Fibroblast of lung (primary cell): ENCODE measurements at places on chromosomes 6 and 20.

GRCh38 chr6:109050012-109050411 is 44.6 kb downstream of the SESN1 start:
- DNase-seq = no peak

- DNase-seq = peak; percentile 96
These were observed 124.2 kb downstream of the LY86 start for GRCh38 chr6:6712449-6713403.

DNA sequence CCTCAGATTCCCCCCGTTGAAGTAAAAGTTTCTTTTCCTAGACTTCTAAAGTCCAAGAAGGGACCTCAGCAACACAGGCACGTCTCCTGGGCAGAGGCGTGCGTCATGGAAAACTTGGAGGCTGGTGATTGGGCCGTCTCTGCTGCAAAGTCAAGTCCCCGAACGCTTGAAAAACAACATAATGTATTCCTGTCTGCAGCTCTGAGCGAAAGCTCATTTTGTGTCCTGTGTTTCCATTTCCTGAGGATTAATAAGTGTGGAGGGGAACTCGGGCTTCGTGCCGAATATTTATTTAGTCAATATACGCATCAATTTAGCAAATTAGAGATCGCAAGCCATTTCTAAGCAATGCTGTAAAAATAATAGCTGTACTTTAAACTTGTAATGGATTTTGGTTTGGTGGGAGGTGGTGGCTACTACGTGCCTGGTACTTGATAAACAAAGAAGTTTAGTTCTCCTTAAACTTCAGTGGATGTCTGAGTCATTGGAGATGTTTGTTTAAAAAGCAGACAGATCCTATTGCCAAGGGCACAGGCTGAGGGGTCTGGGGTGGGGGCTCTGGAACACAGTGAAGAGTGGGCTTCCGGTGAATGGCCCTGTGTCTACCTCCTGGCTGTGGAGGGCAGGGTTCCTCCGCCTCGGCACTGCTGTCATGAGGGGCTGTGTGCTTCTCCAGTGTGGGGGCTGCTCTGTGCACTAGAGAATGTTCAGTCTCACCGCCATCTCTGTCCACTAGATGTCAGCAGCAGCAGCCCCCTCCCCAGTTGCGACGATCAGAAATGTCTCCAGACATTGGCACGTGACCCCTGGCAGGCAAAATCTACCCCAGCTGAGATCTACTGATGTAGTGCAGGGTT is 21.8 kb downstream of the PCK1 start:
- peak; percentile 46 for DNase-seq

- no peak for DNase-seq
These were observed 13.4 kb downstream of the PRKN start for GRCh38 chr6:162713974-162714780.

GRCh38 chr6:55276745-55277530 is 50.3 kb upstream of the GFRAL start:
- peak; percentile 63 for DNase-seq

DNA sequence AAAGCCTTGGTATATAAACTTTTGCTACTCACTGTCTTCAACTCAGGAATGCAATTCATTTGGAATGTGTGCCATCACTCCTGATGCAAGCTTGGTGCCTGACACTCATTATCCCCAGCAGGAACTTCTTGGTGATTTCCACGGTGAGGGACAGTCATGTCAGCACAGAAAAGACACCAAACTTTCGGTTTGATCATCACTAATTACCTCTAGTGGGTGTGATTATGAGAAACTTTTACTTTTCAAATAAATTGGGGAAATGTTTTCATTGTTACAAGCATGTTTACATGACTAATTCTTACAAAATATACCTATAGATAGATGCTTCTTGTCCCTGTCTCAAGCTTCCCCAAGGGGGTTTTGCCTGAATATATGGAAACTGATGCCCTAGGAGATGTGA is 40.9 kb downstream of the RPP40 start:
- no peak for DNase-seq

DNA sequence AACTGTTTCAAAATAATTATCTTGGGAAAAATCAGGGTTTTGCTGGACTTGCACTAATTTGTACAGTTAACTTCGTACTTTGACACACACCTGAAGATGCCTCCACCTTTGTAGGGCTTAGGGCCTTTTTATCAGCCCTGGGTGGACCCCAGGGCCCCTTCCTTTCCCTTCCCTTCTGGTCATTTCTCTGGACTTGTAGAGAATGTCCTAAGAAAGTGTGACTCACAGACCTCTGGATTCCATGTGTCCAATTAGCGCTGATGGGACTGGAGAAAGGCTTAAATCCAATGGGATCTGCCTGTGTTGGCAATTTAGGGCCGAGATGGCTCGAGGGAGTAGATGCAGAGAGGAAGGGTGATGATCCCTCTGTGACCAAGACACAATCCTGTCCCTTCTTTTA is 9.3 kb downstream of the TRIM15 start:
- DNase-seq = no peak

DNA sequence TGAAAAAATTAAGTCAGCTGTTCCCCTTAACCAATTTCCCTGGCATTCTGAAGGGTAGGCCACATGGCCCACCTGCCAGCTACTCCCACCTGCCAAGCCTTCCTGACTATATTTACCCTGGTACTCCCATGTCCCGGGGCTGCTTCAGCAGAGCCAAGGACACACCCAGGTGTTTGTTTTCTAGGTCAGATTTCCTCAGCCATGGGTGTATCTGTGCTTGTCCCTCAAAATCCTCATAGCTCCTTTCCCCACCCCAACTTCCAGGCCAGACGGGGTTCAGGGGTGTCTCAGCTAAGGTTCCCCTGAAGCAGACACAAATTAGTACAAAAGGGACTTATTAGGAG is 139.4 kb upstream of the CDYL start:
- DNase-seq = no peak

DNA sequence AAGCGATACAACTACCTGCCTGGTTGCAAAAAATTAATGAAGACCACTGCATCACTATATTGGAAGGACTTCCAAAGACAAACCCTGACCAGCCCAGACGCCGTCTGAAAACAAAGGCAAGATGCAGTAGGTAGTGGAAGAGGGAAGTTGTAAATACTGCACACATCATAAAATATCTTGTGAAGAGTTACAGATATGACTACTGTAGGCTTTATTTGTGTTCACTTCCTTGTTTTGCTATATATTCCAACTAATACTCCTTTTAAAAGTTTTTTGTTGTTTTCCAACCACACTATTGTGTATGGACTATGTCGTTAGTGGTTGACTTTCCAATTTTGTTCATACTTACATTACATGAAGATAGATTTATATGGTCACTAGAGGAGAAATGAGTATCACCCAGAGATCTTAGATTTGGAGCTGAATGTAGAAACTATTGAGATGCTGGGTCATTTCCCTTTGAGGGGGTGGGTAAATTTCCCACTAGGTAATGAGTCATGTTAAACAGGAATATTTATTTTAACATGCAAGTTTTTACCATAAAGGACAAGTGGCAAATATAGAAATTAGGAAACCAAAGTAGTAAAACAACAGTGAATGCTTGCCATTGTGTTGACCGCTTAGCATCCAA is 16.6 kb upstream of the TXLNB start:
- DNase-seq = no peak

DNA sequence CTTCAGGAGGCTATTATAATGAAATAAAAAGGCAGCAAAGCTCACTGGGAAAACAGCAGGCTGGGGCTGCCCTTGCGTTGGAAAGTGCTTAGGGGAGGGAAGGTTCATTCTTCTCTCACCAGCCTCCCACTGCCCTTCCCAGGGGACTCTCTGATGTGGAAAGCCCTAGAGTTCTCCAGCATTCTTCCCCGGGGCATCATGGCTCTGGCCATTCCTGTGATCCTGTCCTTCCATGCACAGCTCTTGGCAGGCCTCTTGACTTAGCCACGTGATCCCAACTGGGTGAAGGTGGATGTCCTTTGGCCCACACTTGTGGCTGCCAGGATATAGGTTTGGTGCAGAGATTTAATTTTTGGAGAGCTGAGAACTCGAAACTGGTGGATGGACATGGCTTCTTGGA is 58.0 kb upstream of the ZNF831 start:
- DNase-seq = no peak

DNA sequence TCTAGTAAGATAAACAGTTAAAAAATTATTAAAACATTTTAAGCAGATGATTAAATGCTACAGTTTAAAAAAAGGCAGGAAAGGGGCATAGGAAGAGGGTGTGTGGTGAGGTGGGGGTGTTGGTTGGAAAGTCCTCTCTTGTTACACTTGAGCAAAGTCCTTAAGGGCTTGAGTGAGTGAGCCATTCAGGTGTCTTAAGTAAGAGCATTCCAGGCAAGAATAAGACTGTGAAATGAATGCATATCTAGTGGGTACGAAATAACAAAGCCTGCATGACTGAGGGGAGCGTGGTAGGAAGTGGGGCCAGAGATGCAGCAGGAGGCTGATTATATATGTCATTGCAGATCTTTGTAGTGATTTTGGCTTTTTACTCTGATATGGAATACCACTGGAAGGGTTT is 5.1 kb downstream of the CDKAL1 start:
- DNase-seq = no peak

- no peak for DNase-seq
These were observed 10.9 kb downstream of the ZSCAN9 start for GRCh38 chr6:28235912-28236452.

DNA sequence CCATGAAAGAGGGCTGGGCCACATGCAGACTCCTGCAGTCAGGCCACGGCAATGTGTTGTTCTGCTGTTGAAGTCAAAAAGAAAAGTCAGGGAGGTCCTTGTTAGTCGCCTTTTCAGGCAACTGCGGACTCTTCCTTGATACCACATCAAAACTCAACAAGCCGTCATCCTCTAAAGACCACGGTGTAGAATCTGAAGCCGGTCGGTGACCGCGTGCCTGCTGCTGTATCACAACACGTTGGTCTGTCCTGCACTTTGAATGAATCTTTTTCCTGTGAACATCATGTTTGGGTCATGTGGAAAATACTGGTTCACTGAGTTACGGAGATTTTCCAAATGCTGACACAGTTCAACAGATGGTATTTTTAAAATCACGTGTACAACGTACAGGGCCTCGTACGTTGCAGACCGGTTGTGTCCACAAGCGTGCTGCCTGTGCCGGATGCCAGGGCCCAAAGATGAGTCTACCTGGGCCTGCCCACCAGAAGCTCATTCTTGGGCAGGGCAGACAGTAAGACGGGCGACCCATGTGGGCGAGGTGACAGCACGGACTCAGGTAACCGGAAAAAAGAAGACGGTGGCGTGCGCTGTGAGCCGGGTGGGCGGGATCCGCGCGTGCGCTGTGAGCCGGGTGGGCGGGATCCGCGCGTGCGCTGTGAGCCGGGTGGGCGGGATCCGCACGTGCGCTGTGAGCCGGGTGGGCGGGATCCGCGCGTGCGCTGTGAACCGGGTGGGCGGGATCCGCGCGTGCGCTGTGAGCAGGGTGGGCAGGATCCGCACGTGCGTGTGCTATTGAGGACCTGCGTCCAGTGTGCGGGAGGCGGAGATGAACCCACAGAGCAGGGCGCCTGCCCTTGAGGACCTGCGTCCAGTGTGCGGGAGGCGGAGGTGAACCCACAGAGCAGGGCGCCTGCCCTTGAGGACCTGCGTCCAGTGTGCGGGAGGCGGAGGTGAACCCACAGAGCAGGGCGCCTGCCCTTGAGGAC is 114.5 kb downstream of the FAM120B start:
- DNase-seq = no peak

- DNase-seq = no peak
These were observed 35.8 kb downstream of the PHIP start for GRCh38 chr6:79042088-79042798.

DNA sequence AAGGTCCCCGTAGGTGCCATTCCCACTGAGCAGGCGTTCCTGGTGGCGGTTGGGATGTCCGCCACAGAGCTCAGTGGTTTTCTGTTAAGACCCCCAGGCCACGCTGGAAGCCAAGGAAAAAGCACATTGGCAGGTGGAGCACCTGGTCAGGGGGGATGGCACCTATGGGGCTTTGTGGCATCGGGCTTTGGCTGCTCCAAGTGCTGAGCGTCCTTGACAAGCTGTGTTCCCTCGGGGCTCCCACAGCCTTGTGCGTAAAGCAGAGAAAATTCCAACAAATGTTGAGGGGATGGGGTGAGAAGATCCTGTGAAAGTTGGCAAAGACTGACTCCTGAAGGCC is 135.4 kb downstream of the JPH2 start:
- DNase-seq = no peak

DNA sequence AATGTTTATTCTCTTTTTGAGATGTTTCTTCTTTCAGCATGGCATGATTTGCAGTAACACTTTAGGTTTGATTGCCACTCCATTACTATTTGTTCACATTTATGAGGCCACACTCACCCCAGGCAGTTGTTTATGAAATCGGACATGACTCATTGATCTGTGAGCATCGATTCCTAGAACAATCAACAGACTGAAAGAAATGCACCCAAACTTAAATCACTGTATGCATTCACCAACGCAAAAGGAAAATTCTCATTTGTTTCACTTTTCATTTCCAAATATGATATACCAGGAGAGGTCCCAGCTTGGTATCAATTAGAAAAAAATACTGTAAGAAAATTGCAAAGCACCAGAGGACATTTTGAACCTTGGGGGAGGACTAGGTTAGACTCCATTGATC is 5.4 kb upstream of the GJA10 start:
- no peak for DNase-seq

DNA sequence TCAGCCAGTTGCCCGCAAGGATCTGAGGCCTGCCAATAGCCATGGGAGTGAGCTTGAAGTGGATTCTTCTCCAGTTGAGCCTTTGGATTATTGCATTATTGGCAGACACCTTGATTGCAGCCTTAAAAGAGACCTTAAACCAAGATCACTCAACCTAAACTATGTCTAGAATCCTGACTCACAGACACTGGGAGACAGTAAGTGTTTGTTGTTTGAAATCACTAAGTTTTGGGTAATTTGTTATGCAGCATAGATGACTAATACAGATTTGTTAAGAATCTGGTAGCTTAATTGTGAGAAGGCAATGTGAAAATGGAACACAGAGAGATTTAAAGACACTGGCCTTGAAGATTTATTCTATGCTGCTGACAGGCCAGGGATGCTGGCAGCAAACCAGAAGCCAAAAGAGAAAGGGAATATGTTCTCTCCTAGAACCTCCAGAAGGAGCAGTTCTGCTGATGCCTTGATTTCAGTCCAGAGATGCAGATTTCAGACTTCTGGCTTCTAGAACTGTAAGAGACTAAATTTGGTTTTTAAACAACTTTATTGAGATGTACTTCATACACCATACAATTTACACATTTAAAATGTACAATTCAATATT is 17.6 kb downstream of the SIRPD start:
- no peak for DNase-seq

DNA sequence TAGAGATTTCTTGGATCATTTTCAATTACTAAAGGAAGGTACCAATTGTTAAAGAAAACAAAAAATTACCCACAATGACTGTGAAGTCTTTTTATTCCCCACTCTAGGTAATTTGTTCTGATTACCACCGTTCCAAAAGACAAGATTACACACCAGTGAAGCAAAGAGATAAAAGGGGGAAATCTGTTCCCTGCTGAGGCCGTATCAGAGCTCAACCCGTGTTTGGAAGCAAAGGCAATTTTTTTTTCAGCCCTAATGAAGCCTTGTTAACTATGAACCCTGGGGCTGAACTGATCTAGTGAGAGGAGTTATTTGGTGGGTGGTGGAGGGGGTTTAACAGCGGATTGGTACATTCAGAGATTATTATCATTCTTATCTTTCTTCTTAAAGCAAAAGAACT is 128.5 kb downstream of the ALDH8A1 start:
- DNase-seq = no peak
